ENCODE measurements at places on chromosomes 16 and 17.
A peak's percentile ranks its signal among the peaks of the same experiment; 100 is the strongest.

GRCh38 chr17:57557834-57558681, 187.0 kb downstream of the CCDC182 start:
- DNase-seq, result peak; percentile 87

GRCh38 chr16:1272453-1273198, 16.8 kb downstream of the TPSD1 start:
- DNase-seq, result no peak

- DNase-seq, result no peak
These were observed 230.6 kb upstream of the HSBP1 start for GRCh38 chr16:83577078-83577745.

DNA sequence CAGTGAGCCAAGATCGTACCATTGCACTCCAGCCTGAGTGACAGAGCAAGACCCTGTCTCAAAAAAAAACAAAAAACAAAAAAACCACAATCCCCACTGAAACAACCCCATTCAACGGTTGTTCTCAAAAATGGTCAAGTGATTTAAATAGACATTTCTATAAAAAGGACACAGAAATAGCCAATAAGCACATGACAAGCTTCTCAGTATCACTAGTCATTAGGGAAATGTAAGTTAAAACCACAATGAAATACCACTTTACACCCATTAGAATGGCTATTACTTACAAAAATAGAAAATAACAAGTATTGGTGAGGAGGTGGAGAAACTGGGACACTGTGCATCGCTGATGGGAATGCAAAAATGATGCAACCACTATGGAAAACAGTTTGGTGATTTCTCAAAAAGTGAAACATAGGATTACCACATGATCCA, 26.6 kb upstream of the MYLK3 start:
- DNase-seq, result no peak

- peak; percentile 27 for DNase-seq
These were observed 19.1 kb downstream of the TRARG1 start for GRCh38 chr17:1298606-1299005.

GRCh38 chr16:57133886-57134285, 41.5 kb downstream of the CPNE2 start:
- DNase-seq, result no peak

- peak; percentile 86 for DNase-seq
These were observed 232.0 kb downstream of the ENGASE start for GRCh38 chr17:79306424-79307318.

- DNase-seq, result no peak
These were observed 51.4 kb upstream of the CDR2 start for GRCh38 chr16:22425847-22426246.

DNA sequence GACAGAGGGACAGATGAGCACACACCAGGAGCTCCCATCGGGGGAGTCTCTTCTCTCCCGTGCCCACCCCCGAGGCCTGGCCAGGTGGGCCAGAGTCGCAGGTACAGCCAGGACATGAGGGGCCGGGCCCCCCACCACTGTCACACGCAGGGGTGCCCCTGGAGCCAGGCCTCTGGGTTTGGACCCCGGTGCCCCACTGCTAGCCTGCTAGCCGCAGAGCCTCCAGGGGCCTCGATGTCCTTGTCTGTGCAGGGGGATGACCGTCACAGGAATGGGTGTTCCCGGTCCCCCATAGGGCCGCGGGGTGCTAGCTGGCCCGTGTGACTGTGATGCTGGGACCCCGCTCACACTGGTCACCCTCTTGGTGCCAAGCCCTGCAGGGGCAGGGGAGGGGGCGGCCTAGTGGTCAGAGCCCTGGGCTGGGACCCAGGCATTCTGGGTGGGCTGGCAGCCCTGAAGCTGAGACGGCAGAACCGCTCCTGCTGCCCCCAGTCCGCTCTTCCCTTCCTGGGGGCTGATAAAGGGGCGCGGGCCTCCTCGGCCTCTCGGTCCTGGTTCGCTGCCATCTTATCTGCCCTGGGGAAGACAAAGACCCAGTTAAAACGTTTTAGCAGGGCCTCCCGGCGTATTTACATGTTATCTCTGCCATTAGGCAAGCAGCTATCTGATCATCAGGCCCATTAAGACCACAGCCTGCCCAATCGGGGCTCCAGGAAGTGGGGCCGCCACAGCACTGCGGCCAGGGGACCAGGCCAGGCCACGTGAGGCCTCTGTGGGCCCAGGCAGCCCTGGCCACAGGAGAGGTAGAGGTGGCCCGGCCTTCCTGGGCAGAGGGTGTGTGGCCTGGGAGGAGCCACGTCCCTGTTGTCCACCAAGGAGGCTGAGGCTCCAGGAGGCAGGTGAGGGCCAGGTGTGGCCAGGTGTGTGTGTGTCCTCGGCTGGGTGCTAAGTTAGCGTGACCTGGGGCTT, 57.2 kb upstream of the ZC3H18 start:
- no peak for DNase-seq

- DNase-seq, result peak; percentile 67
These were observed 246.9 kb downstream of the PRKCA start for GRCh38 chr17:66549311-66549704.

DNA sequence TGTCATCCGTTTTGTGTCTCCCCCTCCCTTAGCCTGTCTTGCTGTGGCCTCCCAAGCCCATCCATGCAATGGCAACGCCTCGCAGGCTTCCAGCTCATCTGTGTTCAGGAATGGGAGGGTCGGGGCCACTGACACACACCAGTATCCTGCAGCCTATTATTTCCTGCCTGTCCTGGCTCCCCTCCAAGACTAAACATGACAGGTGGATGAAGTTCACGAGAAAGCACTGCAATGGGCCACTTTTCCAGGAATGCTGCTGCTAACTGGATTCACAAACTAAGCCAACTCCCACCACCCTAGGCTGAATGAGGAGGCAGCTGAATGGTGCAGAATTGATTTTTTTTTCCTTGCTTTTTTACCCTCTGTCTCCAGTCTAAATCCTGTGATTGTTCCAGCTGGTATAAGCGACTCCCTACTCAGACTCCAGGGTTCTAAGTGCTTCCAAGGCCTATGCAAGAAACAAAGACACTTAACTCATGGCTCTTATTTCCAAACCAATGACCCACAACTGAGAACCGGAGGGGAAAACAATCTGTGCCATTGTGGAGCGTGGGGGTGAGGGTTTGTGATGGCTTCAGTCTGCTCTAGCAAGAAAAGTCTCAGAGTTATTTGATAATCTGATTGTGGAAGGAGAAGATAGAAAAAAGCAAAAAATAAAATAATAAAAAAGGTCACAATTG, 23.3 kb downstream of the TMEM100 start:
- DNase-seq, result peak; percentile 23

DNA sequence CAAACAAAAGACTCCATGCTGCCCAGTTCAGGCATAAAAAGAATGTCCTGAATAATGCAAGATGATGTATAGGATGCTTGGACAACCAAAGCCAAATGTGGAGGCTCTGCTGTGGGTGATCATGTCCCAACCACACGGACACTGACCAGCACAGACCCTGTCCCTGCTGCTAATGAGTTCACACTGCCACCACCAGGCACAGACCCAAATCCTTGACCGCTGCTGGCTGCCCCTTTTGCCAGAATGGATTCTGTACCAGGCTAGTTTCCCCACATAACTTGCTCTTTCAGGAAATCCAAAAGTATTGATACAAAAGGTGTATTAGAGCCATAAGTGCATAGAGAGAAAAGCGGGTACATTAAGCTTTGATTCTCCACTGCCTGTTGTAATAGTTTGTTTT, 60.9 kb downstream of the XYLT1 start:
- no peak for DNase-seq

GRCh38 chr17:61040666-61041065, 359.0 kb upstream of the TBX2 start:
- DNase-seq, result no peak

GRCh38 chr16:16915771-16916170, 536.8 kb downstream of the NPIPA7 start:
- no peak for DNase-seq

- DNase-seq, result no peak
These were observed 44.9 kb downstream of the SSH2 start for GRCh38 chr17:29885031-29885640.

DNA sequence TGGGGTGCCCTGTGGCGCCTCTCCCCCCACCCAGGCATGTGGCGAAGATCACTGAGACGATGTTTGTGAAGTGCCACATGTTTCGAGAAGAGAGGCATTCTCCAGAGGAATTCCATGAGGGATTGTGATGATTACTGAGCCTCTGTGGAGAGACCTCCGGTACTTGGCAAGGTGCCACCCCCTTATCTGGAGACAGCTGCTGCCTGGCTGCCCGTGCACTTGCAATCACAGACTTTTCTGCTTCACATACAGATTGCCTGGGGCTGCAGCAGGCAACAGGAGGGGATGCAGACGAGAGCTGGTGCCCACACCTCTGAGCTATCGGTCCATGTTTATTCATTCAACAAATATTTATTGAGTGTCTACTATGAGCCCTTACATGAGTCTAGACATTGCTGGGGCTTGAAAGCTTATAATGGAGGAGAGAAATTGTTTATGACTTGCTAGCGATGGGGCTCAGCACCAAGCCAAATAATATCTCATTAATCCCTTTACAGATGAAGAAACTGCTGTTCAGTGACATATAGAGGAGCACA, 317.2 kb upstream of the ZFHX3 start:
- no peak for DNase-seq

- DNase-seq, result peak; percentile 83
These were observed 724 bp downstream of the MVP start for GRCh38 chr16:29820730-29821642.

Data from kidney tubule cell (primary cell).